Adrenal gland (tissue), 19 donors: ENCODE measurements at places on chromosomes 1 and 21. TPM values are rescaled to one million over a fixed set of nuclear protein-coding genes. Genes with fewer than 3 reads are reported as not detected.

DNA sequence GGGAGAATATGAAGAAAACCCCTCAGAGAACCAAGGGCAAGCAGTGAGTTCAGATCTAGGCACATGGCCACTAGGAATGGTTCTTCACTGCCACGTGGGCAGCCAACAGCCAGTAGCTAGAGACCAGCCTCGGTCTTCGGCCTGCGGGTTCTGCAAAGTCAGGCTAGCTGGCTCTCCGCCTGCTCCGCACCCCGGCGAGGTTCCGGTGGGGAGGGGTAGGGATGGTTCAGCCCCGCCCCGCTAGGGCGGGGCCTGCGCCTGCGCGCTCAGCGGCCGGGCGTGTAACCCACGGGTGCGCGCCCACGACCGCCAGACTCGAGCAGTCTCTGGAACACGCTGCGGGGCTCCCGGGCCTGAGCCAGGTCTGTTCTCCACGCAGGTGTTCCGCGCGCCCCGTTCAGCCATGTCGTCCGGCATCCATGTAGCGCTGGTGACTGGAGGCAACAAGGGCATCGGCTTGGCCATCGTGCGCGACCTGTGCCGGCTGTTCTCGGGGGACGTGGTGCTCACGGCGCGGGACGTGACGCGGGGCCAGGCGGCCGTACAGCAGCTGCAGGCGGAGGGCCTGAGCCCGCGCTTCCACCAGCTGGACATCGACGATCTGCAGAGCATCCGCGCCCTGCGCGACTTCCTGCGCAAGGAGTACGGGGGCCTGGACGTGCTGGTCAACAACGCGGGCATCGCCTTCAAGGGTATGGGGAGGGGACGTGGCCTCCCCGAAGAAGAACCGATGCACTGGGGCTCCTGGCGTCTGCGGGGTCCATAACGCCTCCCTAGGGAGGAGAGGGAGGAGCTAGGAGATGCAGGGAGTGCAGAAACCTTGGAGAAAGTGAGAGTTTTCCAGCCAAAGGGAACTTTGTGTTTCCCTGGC is at the start of gene CBR1:
TSS of gene CBR1 (plus strand) at position 312 of the 871 bp plus-strand sequence. CDS start at position 404, 92 bp downstream.
- DNase-seq: peak; percentile 97

The MYBPHL gene
- total RNA-seq: not detected

GRCh38 chr1:190754666-190755065 is 277.0 kb upstream of the BRINP3 start:
- no peak for DNase-seq

DNA sequence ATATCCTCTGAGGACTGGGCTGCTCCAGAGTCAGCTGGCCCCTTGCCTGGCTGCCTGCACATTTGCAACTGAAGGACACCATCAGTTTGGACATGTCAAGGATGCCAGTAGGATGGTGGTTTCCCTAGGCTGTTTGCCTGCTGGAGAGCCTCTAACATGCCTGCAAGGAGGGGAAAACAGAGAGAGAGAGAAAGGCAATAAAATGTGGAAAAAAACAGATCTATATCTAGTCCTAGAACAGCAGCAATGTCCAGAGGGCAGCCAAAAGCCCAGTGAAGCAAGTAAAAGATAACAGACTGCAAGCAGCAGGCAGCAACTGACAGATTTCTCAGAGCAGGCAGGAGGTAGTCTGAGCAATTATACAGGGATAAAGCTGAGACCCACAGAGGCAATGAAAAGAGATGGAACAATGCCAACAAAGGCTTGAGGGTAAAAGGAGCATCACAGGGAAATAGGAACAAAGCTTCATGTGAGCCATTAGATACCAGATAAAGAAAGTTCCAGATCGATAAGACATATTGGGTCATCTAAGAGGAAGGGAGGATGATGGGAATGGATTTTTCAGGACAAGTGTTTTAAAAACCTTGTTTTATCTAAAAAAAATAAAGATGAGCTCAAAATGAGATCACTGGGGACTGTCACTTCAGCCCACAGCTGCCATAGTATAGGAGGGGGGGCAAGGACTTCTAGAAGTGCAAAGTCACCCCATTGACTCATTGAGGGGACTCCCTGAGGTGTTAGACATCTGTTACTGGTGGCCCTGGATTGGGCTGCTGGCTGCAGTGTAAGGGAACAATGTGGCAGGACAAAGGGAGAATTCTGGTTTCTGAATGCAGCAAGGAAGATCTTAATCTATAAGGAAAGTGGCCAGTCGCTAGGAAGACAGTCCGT is 38.6 kb upstream of the GADD45A start:
- peak; percentile 46 for DNase-seq

The WNT2B gene
- 1.9 TPM for total RNA-seq

- no peak for DNase-seq
Observed at GRCh38 chr21:43686811-43687565, 27.6 kb downstream of the RRP1B start.

GRCh38 chr1:12450756-12451559 is 167.1 kb downstream of the DHRS3 start:
- DNase-seq: no peak

DNA sequence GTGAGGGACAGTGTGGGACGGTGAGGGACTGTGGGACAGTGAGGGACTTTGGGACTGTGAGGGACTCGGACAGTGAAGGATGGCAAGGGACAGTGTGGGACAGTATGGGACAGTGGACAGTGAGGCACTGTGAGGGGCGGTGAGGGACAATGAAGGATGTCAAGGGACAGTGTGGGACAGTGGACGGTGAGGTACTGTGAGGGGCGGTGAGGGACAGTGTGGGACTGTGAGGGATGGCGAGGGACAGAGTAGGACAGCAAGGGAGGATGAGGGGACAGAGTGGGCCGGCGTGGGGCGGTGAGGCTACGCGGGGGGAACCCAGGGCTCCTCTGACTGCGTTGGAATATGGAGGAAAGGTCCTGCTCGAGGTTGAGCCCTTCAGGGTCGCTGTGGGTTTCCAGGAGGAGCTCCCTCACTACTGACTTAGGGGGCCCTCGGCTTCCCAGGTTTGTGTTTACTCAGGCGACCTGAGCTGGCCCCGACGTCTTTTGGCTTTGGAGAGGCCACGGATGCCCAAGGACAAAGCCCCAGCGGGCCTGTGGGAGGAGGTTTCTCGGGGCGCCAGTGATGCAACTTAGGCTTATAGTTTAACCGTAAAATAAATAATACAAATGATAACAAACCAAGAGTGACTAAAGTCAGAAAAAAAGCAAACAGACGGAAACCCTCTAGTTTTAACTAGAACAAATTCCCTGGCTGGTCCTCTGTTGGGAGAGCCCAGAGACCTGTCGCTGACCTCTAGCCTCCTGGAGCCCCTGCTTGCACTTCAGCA is 1.1 kb upstream of the ERRFI1 start:
- no peak for DNase-seq

The RHBDL2 gene
- 0.69 TPM for total RNA-seq

DNA sequence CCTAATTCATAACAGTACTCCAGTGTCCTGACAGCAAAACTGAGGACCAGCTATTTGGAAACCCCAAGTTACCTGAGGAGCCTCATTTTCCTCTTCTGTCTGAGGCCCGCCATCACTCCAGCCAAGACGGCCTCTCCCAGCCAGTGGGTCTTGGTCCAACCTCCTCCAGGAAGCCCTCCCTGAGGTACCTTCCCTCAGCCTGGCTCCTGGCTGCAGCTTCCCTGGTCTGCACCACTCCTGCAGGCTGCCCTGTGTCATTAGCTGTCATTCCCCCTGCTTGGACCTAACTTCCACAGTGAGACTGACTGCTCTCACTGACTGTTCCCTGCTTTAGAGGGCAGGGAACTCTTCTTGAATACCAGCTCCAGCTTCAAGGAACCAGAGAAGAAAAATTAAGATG is 33.0 kb downstream of the BCAR3 start:
- DNase-seq: no peak

The F13B gene
- total RNA-seq: not detected

The CENPF gene
- 4.2 TPM for total RNA-seq

DNA sequence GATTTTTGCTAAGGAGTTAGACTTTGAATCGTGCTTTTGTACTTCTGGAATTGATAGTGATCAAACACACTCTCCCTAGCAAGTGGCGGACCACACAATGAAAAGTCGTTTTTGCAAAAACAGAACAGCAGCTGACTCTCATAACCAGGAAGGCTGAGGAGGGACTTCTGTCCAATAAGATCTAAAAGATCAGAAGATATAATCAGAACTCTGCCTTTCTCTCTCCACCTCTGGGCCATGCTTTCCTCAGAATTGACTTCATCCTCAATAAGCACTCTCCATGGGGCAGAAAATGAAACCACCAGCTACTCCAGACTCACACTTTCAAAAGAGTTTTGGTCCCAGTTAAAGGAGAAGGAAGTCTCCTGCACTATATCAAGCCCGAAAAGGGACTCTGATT is 55.3 kb upstream of the SAMD13 start:
- DNase-seq: no peak

The OR2AK2 gene
- total RNA-seq: not detected

- no peak for DNase-seq
Observed at GRCh38 chr1:192983349-192983980, 75.7 kb downstream of the UCHL5 start.

DNA sequence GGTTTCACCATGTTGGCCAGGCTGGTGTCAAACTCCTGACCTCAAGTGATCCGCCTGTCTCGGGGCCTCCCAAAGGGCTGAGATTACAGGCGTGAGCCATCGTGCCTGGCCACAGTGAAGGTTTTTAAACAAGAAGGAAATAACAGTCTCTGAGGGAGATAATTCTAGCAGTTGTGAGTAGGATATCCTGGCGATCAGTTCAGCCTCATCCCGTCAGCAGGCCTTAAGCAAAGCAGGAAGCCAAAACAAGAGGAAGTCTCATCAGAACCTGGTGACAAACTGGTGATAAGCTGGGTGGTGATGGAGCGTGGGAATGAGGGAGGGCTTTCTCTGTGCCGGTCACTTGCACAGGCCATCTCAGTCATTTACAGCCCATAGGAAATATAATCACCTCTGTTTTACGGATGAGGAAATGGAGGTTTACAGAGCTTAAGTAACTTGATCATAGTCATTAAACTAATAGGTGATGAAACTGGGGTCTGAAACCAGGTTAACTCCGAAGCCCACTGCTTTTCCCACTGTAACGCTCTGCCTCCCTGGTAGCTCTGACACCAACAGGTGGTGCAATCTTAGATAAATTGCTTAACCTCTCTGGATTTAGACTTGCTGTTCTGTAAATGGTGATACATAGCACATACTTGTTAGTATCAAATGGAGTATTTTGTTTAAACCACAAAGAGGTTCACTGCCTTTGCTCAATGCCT is 40.8 kb upstream of the A3GALT2 start:
- no peak for DNase-seq

- no peak for DNase-seq
Observed at GRCh38 chr1:183226361-183226760, 40.3 kb downstream of the LAMC2 start.

- no peak for DNase-seq
Observed at GRCh38 chr1:55233145-55233777, 18.1 kb upstream of the USP24 start.

GRCh38 chr1:67916140-67916886 is 83.0 kb upstream of the GNG12 start:
- DNase-seq: no peak

DNA sequence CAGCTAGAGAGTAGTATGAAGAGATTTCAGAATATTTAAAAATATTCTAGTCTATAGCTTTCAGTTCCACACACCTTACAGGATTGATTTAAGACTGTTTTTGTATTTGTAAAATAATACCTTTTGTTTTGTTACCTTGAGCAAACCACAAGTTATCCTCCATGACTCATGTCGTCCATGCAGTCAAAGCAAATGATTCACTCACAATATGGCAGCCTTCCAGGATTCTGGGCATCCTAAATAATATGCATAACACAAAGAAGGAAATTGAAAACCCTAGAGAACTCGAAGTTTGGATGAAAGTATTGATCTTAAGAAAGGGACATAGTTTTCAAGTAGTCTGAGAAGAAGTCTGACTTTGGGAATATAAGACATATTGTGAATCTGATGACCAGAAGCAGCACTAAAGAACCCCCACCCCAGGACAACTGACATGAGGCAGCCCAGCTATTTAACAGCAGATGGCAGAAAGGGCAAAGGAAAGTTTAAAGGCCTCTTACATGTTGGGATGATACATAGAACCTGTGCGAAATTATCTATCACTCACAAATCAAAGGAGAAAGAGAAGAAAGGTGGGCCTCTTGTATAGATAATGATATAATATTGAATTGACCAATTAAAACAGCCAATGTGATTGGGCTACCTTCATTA is 857.9 kb downstream of the BRINP3 start:
- peak; percentile 22 for DNase-seq

DNA sequence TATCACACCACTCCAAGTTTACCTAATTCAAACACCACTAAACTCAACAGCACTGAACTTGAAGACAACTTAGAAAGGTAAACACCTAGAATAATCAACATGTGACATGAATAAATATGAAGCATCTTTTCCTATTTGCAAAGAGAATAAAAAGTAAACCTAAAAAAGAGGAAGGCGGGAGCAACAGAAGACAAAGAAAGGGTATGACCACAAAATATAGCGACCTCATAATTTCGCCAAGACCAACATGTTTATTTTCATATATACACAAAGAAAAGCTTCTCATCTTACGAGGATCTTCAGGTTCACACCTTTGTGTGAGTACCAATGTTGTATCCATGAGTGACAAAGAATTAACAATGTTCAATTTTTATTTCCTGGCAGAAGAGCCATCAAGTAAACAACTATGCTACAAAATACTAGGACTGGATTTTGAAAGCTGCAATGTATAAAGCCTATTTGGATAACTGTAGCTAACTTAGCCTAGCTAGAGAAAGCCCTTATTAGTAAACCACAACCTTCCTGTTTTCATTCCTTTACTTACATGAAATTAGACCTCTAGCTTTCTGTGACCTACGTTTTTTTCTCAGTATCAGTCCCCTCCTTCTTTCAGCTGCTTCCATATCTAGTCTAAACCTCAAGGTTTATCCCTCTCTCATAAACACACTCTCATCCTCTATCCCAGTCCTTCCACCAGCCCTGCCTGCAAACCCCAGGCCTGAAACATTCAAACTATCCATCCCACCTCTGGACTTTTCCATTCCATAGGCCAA is 21.3 kb upstream of the PHTF1 start:
- DNase-seq: no peak

The RIMS3 gene
- total RNA-seq: 10.3 TPM

DNA sequence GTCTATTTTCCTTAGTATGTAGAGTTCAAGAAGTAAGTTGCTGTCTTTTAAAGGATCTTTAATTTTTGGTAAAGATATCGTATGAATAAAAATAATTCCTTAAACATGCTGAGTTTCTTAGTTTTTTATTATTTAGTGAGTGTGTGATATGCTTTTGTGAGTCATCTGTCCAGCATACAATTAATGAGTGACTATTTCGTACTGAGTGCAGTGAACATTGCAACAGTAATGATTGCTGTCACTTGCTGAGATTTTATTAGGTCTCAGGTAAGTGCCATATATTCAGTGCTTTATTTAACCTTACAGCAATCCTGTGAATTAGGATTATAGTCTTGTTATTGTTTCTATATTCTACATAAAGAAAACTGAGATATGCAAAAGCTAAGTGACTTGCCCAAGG is 22.6 kb downstream of the MIGA1 start:
- no peak for DNase-seq
